ENCODE measurements at places on chromosomes 6 and 20.

- DNase-seq: peak; percentile 55
Measured at GRCh38 chr6:13431861-13432465, 55.4 kb downstream of the GFOD1 start.

DNA sequence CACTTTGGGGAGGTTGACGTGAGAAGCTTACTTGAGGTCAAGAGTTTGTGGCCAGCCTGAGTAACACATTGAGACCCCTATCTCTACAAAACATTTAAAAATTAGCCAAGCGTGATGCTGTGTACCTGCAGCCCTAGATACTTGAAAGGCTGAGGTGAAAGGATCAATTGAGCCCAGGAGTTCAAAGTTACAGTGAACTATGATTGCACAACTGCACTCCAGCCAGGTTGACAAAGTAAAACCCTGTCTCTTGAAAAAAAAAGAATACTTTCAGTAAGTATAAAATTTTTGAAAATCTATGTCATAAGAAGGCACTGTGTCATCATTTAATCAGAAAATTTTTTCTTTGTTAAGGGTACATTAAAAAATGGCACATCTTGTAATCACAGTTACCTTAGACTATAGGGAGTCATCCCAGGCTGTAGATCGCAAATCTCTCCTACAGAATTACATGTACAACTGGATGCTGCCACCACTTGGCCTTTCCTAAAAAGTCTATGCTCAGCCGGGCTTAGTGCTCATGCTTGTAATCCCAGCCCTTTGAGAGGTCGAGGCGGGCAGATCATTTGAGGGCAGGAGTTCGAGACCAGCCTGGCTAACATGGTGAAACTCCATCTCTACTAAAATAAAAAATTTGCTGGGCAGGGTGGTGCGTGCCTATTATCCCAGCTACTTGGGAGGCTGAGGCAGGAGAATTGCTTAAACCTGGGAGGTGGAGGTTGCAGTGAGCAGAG lies 17.0 kb upstream of the MRS2 start:
- no peak for DNase-seq

- no peak for DNase-seq
Measured at GRCh38 chr6:157120534-157121232, 202.6 kb downstream of the TMEM242 start.

- no peak for DNase-seq
Measured at GRCh38 chr6:42610416-42610815, 46.6 kb downstream of the UBR2 start.

GRCh38 chr6:88611721-88612120 lies 351.7 kb downstream of the RNGTT start:
- no peak for DNase-seq

DNA sequence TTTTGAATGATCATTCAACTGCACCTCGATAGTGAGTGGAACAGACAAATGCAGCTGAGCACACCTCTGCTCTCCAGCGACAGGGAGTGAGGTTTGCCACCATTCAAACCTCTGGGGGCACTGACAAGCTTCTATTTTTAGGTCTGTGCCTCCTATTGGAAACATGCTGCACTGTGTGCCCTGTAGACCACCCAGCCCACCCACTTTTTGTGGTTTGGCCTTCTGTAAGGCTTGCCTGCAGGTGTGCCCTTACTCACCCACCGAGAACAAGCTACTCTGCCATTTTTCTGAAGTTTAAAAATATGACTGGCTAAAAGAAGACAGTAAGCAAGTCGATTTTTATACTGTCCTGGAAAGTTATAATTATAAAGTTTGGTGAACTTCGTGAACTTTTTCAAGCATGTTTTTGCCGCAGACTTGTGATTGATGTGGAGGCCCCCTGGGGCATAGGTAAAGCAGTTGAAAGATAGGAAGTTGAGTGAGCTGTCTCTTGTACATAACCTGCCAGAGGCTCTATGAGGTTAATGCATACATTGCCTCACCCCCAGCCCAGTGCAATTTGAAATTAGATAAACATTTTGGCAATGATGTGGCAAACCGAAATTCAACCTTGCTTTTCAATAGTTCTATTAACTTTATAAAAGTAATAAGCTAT lies 53.8 kb downstream of the ADGRG6 start:
- no peak for DNase-seq

GRCh38 chr20:46752728-46753127 lies 43.3 kb downstream of the SLC2A10 start:
- peak; percentile 45 for DNase-seq

DNA sequence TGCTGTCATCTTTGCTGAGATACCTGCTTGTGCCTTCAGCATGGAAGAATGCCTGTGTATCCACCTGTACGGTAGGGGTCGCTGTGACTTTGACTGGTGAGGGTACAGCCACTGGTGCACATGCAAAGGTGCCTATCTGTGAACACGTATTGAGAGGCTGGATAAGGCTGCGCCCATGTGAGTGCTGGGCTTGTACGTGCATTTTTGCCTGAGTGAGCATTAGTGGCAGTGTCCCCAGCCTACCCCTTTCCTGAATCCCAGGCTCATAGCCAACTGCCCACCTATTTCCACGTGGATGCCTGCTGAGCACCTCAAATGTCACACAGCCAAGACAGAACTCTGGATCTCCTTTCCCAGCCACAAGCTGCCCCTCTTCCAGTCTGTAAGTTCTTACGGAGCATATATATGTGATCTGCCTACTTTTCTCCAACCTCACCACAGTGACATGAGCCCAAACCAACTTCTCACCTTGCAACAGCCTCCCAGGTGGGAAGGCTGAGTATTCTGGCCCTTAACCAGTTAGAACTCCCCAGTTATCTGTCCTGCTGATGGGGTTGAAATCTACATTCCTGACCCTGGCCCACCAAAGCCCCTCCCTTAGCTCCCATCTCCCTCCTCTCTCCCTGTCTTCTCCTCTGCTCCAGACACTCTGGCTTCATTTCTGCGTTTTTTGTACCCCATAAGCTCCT lies 1.1 kb upstream of the SLC2A10 start:
- DNase-seq: no peak

DNA sequence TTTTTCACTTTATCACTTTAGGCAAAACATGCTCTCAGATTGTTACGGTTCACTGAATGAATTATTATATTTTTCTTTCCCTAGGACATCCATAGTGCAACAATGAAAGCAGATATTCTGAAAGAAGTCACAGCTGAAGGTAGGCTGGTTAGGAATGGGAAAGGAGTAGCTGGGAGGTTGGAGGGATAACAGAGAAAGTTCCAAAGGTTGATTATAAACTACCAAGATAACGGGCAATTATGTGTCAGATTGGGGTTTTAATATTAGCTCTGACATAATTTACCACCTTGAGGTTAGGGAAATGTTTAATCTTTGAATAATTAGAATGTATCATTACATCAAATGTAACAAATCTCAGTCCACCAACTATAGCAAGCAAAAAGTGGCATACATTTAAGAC lies 96.5 kb downstream of the HTR1B start:
- DNase-seq: no peak

DNA sequence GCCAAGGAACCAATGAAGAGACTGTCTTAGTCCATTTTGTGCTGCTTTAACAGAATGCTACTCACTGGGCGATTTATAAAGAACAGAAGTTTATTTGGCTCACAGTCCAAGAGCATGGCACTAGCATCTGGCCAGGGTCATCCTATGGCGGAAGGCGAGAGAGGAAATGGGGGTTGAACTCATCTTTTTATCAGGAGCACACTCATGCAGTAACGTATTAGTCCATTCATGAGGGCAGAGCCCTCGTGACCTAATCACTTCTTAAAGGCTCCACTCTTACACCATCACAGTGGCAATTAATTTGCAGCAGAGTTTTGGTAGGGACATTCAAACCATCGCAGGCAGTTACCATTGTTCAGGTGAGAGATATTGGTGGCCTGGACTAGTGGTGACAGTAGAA lies 8.5 kb downstream of the ARFGEF2 start:
- DNase-seq: no peak

- DNase-seq: no peak
Measured at GRCh38 chr6:95515975-95516374, 61.4 kb upstream of the MANEA start.

GRCh38 chr20:49503176-49503575 lies 20.7 kb upstream of the KCNB1 start:
- no peak for DNase-seq

DNA sequence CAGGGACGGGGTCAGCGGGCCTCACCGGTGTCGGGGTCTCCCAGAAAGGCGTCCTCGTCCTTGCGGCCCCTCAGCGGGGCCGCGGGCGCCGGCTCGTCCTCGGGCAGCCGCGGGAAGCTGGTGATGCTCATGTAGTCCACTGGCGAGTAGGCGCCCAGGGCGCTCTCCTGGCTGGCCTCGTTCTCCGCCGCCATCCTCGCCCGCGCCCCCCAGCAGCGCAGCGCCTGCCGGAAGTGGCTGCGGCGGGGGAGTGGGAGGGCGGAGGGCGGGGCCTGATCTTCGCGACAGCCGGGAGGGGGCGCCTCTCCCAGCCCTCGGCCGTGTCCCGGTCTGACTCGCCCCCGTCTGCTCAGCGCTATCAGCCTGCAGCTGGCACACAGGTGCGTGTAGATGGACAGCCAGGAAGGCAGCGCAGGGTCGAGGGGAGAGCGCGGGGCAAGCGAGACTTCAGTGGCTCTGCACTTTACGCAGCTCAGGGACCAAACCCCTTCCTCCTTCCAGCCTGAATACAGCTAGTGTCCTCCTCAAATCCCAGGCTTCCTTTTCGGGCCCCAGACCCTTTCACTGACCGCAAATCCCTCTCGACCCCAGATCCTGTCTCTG lies at the start of gene GGT7:
Gene GGT7 (minus strand): TSS at position 235 of the 603 bp plus-strand sequence. CDS start 41 bp downstream, at position 194.
- DNase-seq: peak; percentile 86

DNA sequence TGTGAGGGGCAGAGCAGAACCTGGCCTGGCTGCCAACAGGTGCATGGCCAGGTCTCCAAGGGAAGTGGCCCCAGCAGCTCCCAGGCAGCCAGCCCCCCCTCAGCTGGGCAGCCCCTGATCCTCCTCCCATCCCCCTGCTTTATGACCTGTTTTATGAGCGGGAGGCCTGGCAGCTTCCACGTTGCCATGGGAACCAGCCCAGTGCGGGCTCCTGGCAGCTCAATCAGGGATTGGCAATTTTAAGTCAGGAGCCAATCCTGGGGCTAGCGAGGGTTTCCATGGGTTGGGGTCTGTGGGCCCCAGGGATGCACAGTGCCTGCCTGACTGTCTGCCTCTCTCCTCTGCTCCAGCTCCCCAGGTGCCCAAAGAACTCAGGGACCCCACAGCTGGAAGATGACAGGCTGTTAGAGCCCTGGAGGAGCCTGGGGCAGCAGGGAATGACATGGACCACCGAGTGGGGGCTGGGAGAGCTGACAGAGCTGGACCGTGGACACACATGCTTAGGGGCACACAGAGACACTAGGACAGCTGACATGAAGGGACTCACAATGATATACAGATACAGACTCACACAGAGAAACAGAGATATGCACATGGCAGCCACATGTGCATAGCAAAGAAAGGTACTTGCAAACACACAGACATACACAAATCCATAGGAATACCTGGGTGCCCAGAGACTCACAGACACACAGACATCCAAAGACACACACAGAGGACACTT lies 56.5 kb upstream of the SIRPA start:
- DNase-seq: no peak

- DNase-seq: no peak
Measured at GRCh38 chr20:41274152-41274551, 43.4 kb downstream of the ZHX3 start.

DNA sequence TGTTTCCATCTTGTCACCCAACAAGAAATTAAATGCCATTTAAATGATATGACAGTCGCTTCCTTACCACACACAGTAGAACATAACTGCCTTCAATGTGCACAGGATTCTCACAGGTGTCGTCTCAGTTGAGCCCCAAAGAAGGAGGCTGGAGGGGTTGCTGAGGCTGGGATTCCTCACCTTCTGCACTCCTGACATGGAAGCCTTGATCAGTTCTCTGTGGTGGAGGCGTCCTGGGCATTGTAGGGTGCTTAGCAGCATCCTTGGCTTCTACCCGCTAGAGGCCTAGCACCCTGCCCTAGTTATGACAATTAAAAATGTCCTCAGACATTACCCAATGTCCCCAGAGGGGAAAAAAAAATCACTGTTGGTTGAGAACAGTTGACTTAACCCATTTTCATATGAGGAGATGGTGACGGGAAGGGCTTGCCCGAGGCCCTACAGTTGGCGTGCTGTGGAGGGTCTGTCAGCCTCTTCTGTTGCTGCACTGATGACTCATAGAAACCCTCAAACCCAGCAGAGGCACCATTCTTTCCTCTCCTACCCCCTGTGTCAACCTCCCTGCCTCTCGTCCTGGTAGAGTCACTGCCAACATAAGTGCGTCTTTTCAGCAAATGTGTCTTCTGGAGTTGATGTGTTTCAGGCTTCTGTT lies 19.3 kb upstream of the ZNF831 start:
- DNase-seq: peak; percentile 71

DNA sequence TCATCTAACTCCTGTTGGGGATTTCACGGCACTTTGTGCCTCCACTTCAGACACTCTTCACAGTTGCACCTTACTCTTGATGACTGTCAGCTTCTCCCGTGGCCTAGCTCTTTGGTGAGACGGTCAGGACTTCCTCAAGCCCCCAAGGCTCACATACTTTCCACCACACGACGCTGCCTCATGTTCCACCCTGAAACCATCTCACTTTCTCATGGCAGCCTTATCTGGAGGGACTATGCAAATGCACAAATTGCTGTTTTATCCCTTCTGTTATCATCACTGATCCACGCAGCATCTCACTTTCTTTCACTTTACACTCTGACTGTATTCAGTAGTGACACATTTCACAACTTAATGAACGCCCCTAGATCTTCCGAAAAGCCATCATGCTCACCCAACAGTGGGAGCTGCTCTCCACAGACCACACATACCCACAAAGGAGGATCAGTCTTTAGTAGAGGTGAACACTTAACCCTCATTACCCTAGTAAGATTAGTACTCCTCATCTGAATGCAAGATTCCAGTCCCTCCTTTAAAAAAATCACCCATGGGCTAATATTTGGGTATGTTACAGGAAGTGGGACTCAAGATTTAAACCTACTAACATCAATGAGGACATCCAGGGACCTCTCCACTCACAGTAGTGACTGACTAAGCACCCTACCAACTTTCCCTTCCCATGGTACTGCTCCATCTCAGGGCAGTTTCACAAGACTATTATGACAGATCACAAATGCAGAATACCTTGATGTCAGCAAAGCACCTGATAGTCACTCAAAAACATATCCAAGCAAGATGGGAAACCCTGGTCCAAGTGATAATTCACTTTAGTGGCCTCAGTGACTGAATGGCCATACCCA lies 35.4 kb downstream of the FYN start:
- peak; percentile 64 for DNase-seq

DNA sequence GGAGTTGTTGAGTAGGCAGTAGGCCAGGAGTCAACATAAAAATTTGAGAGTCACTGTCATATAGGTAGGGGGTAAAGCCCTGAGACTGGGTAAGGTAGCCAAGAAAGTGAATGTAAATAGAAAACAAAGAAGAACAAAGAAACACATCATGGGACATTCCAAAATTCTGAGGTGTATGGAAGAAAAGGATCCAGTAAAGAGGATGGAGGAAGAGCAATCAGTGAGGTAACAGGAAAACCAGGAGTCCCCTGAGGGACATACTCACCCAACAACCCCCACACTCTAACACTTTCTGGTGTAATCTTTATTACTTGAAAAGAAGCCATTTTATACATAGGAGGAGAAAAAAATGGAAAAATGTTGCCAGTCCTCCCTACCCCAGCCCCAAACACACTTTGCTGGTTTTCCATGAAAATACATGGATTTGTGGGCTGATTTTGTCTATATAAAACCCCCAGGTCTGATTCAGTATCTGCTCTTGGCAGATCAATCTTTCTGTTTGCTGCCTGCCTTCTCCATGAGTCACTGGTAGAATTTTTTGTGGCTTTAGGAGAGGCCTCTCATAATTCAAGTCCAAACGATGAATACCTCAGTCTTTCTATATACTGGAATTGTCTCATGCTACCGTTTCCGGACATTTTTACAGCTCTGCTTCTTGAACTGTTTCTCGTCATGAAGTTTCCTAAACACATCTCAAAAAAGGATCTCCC lies 271.4 kb upstream of the MAN1A1 start:
- DNase-seq: no peak

GRCh38 chr20:2176946-2177345 lies 75.3 kb downstream of the STK35 start:
- DNase-seq: no peak
